Cardiac muscle cell (in vitro differentiated cells and primary cell): ENCODE measurements at places on chromosomes 3 and 15.

DNA sequence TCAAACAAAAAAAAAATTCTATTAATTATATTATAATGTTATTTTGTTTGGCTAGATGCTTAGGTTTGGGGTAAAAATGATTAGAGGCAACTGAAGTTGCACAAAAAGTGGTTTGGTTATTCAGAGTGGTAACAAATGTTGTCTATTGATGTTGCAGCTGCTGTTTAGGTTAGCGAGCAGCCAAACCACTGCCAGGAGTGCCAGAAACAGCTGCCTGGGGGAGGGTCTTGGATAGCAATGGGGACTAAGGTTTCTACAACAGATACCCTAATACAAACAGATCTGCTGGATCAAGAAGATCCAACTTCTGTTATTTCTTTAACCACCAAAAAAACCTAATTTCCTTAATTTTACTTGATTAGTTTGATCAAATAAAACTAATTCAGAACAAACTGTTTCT lies 26.6 kb downstream of the BTLA start:
- no peak for DNase-seq

DNA sequence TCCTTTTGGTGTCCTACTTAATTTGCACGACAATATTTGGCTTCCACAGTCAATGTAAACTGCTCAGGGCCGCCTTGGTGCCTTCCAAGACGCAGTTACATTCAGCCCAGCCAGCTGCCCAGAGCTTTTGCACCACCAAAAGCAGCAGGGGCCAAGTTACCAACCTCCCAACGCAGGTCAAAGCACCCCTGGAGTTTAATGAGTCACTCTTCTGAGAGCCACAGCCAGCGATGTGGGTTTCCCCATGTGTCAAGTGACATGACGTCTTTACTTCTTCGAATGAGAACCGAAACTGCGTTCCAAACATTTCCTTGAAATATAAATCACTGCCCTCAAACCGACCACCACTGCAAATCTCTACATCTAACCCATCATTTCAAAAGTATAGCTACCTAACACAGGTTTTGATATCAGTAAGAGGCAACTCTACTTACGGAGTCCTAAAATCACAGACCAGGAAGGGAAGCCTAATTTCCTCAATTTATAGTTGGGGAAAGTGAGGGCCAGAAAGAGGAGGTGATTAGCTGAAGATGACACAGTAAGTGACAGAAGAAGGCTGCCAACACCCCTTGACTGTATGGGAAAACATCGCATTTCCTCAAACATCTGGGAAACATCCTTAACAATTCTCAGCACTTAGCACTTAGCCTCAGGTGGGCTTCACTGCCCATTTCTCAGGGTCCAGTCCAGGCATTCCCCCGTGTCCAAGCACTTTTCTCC lies 24.5 kb downstream of the MB21D2 start:
- no peak for DNase-seq

GRCh38 chr15:95013381-95013780 lies 782.0 kb downstream of the MCTP2 start:
- DNase-seq: no peak

DNA sequence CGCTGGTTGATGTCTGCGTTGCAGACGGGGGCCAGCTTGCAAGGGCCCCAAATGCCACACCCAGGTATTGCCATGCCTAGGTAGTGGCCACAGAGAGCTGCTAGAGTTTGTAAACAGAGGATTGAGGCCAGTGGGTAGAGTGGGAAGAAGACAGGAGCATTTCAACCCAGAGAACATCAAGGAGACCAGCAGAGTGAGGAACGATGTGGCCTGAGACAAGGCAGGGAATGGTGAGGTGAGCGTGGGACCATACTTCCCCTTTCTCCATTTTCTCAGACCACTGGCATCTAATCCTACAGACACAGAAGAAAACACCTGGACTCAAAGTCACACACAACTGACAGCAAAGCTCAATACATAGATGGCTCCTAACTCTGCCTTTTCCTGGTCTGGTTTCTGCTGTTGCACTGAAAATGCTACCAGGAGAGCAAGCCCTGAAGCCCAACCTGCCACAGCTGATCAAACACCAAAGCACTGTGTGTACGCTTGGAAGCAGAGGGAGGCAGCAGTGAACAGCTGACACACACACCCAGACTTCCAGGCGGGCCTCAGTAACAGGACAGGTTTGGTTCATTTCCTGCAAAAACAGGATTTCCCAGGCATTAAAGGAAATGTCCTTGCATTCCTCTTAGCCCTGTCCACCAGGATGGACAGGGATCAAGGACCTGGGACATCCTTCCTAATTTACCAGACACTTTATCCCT lies 1.6 kb downstream of the FAM174B start:
- no peak for DNase-seq

GRCh38 chr15:68103603-68104002 lies 49.5 kb downstream of the PIAS1 start:
- no peak for DNase-seq
